ENCODE measurements at places on chromosomes 7 and 10.

DNA sequence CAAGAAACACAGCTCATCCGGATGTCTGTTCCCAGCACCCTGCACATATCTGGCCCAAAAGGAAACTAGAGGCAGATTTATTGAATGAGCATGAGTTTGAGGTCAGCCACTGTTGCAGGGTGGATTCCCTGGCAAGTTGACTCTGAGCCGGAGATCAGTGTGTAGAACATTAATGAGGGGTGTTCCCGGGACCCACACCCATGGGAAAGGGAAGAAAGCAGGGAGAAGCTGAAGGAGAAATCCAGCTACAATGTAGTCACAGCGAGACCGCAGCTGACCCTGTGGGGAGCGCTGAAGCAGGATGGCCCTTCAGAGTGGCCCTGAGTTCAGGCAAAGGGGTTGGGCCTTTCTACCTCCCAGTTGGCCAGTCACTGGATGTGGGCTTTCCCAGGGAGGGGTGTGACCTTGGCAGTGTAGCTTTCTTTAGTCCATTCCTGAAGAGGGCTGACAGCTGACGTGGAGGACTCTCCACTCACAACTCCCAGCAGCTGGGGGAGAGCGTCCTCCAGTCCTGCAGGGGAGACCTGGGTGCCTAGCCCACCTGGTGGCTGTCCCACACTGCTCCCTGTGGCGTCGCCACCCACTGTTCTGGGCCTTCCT, 324.2 kb upstream of the ZMIZ1 start:
- no peak for DNase-seq

DNA sequence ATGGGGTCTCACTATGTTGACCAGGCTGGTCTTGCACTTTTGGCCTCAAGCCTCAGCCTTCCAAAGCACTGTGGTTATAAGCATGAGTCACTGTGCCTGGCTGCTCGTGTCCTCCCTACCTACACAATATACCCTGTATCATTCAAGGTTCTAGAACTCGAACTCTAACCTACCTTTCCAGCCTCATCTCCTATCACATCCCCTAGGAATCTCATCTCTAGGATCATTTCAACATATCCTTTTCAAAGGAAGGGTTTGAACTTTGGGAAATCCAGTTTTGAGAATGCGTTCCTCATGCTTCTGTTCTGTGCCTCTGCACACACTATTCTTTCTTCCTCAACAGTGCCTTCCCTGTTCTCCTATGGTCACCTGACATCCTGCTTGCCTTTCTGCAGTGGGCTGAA, 87.8 kb upstream of the RHEB start:
- DNase-seq, result no peak

DNA sequence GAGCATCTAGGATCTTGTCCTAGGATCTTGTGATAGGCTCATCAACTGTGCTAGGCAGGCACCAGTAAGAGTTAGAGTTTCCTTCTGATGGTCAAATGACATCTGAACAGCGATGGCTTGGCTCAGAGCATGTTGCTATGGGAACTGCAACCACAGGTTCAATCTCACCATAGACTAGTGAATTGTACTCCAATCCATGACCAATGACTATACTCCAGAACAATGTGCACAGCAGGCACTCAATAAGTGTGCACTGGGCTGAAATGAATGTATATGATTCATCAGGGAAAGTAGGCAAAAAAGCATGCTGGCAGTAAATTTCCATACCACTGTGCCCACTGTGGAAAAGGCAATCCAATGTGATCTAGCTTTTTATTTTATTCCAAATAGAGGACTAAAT, 163.6 kb upstream of the HPS1 start:
- DNase-seq, result no peak

DNA sequence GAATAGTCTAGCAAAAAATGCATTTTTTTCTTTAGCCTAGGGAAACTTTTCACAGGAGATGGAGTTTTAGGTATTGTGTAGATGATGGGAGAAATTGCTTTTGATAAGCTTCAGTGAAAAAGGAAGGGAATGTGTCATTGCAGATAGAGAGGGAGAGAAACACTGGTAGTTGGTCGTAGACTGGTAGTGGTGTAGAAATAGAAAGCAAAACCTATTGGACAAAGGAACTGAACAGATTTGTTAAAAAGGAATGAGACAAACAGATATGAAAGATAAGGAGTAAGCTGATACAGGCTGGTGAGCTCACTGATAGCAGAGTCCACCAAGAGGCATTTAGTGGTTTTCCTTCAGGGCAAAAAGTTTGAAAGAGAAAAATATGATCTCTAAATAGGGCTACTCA, 94.3 kb downstream of the ZEB1 start:
- DNase-seq, result no peak

- DNase-seq, result no peak
Observed at GRCh38 chr7:50497068-50497642, 47.0 kb upstream of the FIGNL1 start.

DNA sequence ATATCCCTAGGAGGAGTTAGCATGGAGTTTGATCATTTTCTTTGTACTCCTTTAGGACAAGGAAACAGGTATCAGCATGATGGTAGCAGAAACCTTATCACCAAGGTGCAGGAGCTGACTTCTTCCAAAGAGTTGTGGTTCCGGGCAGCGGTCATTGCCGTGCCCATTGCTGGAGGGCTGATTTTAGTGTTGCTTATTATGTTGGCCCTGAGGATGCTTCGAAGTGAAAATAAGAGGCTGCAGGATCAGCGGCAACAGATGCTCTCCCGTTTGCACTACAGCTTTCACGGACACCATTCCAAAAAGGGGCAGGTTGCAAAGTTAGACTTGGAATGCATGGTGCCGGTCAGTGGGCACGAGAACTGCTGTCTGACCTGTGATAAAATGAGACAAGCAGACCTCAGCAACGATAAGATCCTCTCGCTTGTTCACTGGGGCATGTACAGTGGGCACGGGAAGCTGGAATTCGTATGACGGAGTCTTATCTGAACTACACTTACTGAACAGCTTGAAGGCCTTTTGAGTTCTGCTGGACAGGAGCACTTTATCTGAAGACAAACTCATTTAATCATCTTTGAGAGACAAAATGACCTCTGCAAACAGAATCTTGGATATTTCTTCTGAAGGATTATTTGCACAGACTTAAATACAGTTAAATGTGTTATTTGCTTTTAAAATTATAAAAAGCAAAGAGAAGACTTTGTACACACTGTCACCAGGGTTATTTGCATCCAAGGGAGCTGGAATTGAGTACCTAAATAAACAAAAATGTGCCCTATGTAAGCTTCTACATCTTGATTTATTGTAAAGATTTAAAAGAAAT, 4.8 kb downstream of the BAMBI start:
- DNase-seq, result no peak

GRCh38 chr10:76185471-76186301, 754.3 kb downstream of the LRMDA start:
- no peak for DNase-seq

- no peak for DNase-seq
Observed at GRCh38 chr10:67883710-67884312, 645 bp upstream of the SIRT1 start.

DNA sequence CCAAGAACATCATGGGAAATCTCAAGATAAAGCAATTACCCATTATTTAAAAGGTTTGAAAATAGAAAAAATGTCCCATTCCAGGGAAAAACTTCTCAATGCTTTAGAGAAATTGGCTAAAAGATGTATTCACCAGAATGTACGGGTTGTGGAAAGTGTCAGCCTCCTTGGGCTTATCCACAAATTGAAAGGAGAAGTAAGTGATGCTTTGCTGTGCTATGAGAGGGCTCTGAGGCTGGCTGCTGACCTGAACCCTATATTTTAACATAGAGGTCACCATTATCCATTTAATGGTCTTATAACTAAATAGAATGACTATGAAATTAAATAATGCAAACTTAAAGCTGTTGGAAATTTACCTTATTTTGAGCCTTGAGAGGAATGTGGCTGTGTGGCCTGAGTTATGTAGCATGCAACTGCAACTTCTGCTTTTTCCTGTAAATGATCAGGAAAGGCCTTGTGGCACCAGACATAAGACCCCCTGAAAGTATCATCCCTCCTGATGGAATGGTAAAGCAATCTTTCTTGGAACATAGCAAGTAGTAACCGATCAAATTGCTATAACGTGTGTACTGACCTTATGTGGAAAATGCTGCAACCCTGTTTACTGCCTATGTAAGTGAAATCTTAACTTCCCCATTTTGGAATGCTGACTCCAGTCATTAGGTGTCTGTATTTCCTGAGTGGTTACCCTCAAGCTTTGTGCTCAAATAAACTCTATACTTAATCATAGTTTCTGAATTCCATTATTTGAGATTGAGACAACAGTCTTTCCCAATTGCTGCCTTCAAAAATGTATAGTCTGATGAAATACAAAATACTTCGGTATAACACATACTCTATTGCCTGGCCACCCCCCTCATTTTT, 6.9 kb downstream of the IFIT1B start:
- no peak for DNase-seq

DNA sequence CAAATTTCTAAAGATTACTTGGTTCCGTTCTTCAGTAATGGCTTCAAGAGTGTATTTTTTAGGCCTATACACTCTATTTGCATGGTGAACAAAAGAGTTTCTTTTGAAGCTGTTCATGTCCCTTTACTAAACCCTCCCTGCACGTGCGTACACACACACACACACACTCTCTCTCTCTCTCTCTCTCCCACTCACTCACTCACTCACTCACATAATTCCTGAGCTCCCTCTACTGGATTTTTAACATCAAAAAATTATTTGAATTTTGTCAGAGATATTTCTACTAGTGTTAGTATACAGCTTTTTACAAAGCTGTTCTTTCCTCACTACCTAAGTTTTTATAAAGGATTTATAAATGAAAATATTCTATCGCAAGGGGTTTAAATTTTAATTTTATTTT, 85.9 kb downstream of the UBE3C start:
- DNase-seq, result no peak

DNA sequence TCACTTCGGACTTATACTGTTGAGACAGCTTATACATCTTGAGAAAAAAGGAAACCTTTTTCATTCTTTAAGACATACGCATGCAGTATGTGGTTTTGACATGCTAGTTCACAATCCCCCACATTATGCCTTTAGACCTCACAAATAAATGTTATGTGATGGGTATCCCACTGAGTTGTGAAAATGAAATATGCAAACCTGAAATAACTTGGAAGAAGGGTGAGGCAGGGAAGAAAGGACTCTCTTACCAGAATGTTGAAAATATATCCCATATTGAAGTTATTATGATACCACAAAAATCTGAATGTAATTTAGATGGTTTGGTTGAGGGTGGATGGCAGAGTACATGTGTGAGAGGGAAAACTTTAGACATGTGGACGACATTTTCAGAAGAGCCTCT, 379.8 kb downstream of the BBS9 start:
- no peak for DNase-seq

- DNase-seq, result no peak
Observed at GRCh38 chr10:125857185-125857760, 23.8 kb downstream of the DHX32 start.

DNA sequence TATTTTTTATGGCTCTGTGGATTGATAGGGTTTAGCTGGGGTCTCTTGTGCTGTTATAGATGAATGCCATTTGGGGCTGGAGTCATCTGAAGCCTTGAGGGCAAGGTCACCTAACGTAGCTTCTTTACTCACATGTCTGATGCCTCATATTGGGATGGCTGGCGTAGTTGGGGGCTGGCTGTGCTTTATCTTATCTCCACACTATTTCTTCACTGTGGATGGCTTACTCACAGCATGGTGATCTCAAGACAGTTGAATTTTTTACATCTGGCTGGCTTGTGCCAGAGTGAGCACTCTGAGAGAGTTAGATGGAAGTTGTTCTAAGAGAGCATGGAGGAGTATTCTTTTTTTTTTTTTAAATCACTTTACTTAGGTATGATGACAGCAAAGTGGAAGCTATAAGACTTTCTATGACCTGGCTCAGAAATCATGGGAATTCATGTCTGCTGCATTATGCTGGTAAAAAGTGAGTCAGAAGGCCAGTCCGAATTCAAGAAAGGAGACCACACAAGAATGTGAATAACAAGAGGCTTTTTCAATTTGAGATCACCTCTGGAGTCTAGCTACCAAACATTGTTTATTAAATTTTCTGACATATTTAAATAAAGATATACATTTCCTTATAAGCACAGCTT, 252.4 kb upstream of the TPK1 start:
- DNase-seq, result no peak

DNA sequence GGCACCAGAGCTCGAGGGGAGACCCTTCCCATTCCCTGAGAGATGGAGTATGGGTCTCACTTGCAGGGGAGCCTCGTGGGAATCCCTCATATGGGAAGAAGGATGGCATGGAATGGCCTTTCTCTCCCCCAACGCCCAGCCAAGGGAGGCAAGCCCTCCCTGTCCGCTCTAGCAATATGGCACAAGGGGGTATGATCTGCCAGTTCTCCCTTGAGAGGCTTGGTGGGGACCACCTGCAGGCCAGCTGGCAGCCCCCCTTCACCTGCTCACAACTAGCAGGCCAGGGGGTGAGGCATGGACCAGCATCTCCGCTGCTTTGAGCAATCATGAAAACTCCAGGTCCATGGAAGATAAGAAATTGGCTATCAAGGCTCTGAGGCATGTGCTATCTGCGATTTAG, 70.8 kb downstream of the PARP12 start:
- DNase-seq, result no peak

GRCh38 chr7:31073326-31074119, 21.4 kb downstream of the ADCYAP1R1 start:
- DNase-seq, result no peak

DNA sequence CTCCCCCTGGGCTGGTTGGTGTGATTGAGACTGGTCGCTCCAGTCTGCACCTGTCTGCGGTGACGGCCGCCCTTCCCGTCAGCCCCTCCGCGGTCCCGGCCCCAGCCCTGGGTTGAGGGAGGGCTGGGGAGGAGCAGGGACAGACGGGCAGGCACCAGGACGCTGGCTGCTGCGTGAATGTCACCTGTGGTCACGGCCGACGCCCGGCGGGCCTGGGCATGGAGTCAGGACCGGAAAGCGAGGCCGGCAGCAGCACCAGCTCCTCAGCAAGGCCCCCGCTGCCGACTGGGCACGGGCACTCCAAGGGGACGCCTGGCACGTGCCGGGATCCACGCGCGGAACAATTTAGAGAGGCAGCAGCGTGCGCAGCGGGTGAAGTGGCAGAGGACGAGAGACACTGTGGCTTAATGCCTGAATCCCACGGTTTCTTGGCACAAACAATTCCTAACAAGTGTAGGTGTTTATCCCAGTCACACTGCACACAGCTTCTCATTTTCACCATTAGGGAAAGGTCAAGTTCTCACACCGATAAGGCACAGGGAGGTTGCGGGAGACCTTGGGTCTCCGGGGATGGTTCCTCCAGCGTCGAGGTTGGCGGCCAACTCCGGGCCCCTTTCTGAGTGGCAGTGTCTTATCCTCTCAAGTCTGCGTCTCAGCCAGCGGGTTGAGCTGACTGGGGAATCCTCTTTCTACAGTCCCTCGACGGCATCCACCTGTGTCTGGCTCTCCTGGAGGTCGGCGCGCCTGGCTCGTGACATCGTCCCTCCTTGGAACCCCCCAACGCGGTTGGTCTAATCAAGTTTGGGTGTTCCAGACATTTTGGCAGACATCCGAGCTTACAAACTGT, 66.4 kb upstream of the ADGRA1 start:
- DNase-seq, result no peak

DNA sequence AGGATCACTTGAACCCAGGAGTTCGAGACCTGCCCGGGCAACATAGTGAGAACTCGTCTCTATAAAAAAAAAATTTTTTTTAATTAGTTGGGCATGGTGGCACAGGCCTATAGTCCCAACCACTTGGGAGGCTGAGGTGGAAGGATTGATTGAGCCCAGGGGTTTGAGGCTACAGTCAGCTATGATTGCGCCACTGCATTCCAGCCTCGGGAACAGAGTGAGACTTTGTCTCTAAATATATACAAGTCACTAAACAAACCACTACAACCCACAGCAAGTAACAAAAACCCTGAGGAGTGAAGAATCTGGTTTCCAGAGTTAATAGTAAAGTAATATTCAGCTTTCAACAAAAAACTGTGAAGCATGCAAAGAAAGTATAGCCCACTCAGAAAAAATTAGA, 32.7 kb upstream of the HHEX start:
- DNase-seq, result no peak
